ENCODE measurements at places on chromosomes 12 and 14.

DNA sequence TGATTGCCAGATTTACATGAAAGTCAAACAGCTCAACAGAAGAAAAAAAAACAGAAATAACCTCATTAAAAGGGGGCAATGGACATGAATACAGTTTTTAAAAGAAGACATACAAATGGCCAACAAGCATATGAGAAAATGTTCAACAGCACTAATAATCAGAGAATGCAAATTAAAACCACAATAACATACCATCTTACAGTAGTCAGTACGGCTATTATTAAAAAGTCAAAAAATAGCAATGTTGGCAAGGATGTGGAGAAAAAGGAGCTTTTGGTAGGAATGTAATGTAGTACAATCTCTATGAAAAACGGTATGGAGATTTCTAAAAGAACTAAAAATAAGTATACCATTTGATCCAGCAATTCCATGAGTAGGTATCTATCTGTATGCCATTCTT, 272.1 kb downstream of the CEP128 start:
- H3K36me3 ChIP-seq: no peaks in the 10 kb centered on the region
- H3K27me3 ChIP-seq: no peaks in the 10 kb centered on the region
- H3K4me3 ChIP-seq: no peak overlapping the region
- H3K4me1 ChIP-seq: no peaks in the 10 kb centered on the region
- H3K27ac ChIP-seq: no peak overlapping the region
- no peak for DNase-seq

GRCh38 chr12:106602076-106602475, 19.3 kb downstream of the RFX4 start:
- H3K27me3 ChIP-seq: peaks cover 4% of the 10 kb centered on the region
- no peak overlapping the region for H3K4me3 ChIP-seq
- H3K27ac ChIP-seq: no peak overlapping the region
- H3K36me3 ChIP-seq: no peaks in the 10 kb centered on the region
- peak; percentile 52 for DNase-seq

DNA sequence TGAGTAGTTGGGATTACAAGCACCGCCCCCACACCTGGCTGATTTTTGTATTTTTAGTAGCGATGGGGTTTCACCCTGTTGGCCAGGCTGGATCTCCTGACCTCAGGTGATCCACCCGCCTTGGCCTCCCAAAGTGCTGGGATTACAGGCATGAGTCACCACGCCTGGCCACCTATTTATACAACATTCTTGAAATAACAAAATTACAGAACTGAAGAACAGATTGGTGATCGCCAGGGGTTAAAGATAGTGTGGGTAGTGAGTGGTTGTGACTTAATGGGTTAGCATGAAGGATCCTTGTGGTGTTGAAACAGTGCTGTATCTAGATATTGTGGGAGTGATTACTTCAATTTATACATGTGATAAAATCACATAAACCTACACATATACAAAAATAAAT, 7.4 kb downstream of the GLIPR1L1 start:
- no peak for DNase-seq
- H3K4me3 ChIP-seq: no peak overlapping the region
- no peaks in the 10 kb centered on the region for H3K27me3 ChIP-seq
- no peak overlapping the region for H3K27ac ChIP-seq
- H3K36me3 ChIP-seq: no peaks in the 10 kb centered on the region

DNA sequence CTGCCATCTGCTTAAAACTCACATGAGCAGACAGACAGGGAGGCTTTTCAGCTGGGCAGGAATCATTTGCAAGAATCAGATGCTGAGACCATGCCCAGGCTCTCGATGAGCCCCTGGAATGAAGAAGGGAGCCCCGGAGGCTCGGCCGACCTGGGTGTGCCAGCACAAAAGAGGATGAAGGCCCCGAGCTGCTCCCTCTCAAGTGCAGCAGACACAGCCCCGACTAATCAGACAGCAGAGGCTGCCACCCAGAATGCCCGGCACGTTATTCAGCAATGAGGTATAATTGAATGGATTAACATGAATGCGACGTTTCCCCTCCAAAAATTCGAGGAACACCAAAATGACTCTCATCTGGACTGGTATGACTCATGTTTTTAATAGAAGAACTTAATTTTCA, 58.9 kb downstream of the BCL11B start:
- H3K4me1 ChIP-seq: peaks cover 11% of the 10 kb centered on the region
- DNase-seq: no peak
- H3K27ac ChIP-seq: no peak overlapping the region
- no peak overlapping the region for H3K4me3 ChIP-seq
- peaks cover 16% of the 10 kb centered on the region for H3K27me3 ChIP-seq

DNA sequence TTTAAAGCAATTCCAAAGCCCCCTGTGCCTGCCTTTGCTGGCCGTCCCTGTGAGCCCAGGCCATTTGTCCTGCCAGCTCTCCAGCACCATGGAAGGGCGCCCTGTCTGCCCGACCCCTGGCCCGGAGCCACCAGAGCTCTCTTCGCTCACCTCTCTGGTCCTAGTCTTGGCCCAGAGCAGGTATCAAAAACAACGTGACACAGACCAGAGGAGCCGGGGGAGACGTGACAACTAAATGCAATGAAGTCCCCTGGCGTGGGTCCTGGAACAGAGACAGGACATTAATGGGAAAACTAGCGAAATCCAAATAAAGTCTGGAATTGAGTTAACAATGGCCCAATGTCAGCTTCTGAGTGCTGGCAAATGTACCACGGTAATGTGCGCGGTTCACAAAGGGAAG, 83.2 kb upstream of the DIO3 start:
- no peak overlapping the region for H3K27ac ChIP-seq
- H3K4me3 ChIP-seq: no peak overlapping the region
- H3K4me1 ChIP-seq: peaks cover 14% of the 10 kb centered on the region
- no peaks in the 10 kb centered on the region for H3K36me3 ChIP-seq

- H3K4me1 ChIP-seq: no peaks in the 10 kb centered on the region
- no peak overlapping the region for H3K27ac ChIP-seq
- H3K27me3 ChIP-seq: no peaks in the 10 kb centered on the region
- no peak for DNase-seq
- H3K36me3 ChIP-seq: no peaks in the 10 kb centered on the region
Measured at GRCh38 chr12:94760786-94761185, 110.4 kb upstream of the TMCC3 start.

- H3K4me3 ChIP-seq: no peak overlapping the region
- no peak overlapping the region for H3K27ac ChIP-seq
- peaks cover 18% of the 10 kb centered on the region for H3K4me1 ChIP-seq
- no peaks in the 10 kb centered on the region for H3K27me3 ChIP-seq
Measured at GRCh38 chr12:89544022-89544421, 18.2 kb upstream of the POC1B start.

DNA sequence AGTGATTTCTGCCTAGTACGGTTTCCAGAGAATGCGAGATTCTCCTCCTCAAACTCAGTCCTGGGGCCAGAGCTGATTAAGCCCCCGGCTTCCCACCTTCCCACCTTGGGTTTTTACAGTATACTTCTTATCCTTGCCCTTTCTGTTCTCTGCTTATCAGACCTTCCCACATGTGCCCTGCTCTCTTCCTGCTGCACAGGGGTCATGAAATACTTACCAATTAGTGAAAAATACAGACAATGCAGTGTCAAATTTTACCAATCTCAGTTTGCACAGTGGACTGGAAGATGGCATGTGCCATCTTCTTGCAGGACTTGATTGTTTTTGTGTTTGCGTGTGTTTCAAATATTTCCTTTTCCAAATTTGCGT, 14.7 kb downstream of the SUSD6 start:
- no peaks in the 10 kb centered on the region for H3K27me3 ChIP-seq
- peaks cover 25% of the 10 kb centered on the region for H3K4me1 ChIP-seq
- no peak overlapping the region for H3K4me3 ChIP-seq
- H3K36me3 ChIP-seq: peaks cover 3% of the 10 kb centered on the region
- DNase-seq: no peak
- H3K27ac ChIP-seq: peak overlapping the region; percentile 60

DNA sequence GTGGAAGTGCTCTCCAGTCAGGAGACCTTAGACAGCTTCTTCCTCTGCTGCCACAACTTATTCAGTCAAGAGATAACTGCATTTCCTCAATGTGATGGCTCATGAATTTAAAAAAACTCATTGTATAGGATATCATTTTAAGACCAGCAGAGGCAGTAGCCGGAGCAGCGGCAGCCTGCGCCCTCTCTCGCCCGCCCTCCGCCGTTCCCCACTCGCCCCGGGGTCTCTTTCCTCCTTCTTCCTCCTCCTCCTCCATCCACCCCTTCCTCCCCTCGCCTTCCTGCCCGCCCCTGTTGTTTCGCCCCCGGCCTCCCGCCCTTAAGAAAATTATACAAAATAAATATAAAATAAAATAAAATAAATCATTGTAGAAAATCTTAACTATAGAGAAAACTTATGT, 687.6 kb downstream of the FLRT2 start:
- no peak for DNase-seq
- no peak overlapping the region for H3K27ac ChIP-seq
- no peak overlapping the region for H3K4me3 ChIP-seq
- H3K27me3 ChIP-seq: no peaks in the 10 kb centered on the region

DNA sequence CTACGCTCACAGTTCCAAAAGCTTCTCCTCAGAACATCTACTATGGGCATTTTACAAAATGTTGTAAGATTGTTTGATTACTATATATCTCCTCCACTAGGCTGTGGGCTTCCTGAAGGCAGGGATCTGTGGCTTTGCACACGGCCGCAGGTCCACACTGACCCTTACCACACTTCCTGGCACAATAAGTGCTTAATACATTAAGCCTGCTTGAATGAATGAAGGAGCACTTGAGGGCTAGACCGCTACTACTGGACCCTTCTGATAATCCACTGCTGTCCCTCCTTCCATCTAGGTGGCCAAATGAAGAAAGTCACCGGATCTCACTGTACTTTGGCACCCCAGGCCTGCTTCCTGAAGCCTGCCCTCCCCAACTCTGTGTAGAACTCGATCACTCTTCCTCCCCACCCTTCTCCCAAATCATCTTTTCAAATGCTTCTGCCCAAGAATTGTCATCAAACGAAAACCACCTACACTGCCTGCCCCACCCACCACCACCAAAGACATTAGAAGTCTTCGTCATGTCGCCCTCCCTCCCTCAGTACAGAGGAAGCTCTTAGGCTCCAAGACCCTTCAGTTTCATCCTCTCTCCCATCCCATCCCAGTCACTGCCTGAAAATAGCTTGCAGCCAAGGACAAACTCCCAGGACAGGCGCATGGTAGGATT, 596 bp upstream of the ZBTB39 start:
- H3K4me3 ChIP-seq: peak overlapping the region; percentile 44
- H3K27me3 ChIP-seq: no peaks in the 10 kb centered on the region
- no peak overlapping the region for H3K27ac ChIP-seq

DNA sequence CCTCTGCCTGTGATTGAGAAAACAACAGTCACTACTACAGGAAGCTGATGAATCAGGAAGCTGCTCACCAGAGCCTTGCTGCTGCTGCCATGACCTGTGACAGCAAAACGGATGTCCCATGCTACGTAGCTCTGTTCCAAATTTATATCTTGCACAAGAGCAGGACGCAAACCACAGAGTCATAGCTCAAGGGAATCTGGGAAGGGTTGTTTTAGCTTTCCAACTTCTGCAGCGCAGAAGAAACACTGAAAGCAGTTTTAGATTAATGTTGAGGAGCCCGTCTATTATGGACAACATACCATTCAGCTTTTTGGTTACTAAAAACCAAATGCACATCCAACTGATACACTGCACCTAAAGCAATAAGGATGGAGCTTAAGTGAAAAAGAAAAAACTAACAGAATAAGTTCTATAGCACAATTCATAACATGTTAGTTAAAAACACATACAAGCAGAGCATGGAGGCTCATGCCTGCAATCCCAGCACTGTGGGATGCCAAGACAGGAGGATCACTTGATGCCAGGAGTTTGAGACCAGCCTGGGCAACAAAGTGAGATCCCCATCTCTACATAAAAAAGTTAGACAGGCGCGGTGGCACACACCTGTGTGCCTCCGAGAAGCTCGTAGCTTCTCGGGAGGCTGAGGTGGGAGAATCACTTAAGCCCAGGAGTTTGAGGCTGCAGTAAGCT, 1.7 kb upstream of the ANKRD33 start:
- peak overlapping the region; percentile 80 for H3K27ac ChIP-seq
- H3K27me3 ChIP-seq: peaks cover 3% of the 10 kb centered on the region
- peaks cover 18% of the 10 kb centered on the region for H3K4me1 ChIP-seq
- DNase-seq: peak; percentile 96
- no peak overlapping the region for H3K4me3 ChIP-seq
